ENCODE measurements at places on chromosomes 13 and 19.

DNA sequence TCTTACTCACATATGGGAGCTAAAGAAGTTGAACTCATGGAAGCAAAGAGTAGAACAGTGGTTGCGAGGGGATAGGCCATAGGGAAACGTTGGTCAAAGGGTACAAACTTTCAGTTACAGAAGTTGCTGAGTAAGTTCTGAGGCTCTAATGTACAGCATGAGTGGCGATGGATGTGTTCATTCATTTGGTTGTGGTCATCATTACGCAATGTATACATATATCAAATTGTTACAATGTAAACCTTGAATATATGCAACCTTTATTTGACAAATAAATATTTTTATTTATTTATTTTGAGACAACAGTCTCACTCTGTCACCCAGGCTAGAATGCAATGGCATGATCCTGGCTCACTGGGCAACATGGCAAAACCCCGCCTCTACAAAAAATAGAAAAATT is 38.7 kb downstream of the ZIC5 start:
- no peak for DNase-seq

- no peak for DNase-seq
These were observed at the start of gene SIGLEC12 for GRCh38 chr19:51501594-51502263. Gene SIGLEC12, minus strand, starts transcription at chr19:51501800. Its CDS starts 67 bp downstream, at chr19:51501733.

DNA sequence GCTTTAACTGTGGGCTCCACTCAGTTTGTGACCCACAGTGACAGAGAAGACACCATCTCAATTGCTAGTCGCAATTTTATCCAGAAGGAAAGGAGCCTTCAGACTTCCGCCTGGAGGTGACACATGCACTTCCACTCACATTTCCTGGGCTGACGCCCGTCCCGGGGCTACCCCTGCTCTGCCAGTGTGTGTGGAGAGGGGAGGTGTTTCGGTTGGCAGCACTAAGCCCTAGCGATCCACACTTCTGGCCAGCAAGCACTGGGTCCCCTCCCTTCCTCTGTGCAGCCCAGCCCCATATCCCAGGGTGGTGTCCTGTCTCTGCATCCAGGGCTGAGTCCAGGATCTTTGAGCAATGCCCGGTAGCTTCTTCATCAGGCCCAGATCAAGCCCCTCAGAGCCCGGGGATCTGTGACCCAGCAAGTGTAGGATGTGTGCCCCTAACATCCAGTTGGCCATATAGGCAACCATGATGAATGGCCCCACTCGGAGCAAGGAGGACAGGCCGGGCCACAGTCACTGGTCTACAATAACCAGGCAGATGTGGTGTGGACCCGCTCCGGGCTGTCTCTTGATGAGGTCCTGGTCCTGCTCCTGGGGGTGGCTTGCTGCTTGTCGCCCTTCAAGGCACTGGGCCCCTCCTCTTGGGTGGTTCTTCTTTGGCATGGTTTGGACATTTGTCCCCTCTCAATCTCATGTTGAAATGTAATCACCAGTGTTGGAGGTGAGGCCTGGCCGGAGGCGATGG is 141.9 kb upstream of the SPACA7 start:
- no peak for DNase-seq

- DNase-seq = peak; percentile 23
These were observed 27.8 kb upstream of the MIER2 start for GRCh38 chr19:372306-372890.

DNA sequence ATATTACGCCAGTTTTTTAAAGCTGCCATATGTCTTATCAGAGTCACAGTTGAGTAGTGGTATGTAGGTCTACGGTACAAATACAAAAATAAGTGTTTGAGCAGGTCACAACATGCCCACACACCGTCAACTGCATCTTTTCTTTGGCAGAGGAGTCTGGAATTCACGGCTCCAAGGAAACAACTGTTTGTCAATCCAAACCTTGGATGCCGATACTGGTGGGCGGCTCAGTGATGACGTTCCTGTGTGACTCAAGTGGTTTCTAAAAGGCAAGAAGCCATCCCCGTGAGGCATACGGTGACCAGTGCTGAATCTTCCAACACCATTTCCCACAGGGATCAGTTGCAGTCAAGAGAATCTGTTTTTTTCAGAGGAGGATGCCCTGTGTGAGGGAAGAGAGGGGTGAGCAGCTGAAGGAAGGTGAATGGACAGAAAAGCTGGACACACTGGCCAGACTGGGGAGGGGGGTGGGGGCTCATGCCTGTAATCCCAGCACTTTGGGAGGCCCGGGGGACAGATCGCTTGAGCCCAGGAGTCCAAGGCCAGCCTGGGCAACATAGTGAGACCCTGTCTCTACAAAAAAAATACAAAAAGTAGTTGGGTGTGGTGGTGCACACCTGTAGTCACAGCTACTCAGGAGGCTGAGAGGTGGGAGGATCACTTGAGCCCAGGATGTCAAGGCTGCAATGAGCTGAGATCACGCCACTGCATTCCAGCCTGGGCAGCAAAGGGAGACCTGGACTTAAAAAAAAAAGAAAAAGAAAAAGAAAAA is 22.8 kb upstream of the CEBPG start:
- peak; percentile 20 for DNase-seq
